ENCODE measurements at places on chromosomes 1 and 21.

- DNase-seq: no peak
These were observed 511 bp upstream of the SNX27 start for GRCh38 chr1:151611288-151611790.

GRCh38 chr1:236143104-236143948, 987 bp downstream of the GPR137B start:
- DNase-seq: no peak

DNA sequence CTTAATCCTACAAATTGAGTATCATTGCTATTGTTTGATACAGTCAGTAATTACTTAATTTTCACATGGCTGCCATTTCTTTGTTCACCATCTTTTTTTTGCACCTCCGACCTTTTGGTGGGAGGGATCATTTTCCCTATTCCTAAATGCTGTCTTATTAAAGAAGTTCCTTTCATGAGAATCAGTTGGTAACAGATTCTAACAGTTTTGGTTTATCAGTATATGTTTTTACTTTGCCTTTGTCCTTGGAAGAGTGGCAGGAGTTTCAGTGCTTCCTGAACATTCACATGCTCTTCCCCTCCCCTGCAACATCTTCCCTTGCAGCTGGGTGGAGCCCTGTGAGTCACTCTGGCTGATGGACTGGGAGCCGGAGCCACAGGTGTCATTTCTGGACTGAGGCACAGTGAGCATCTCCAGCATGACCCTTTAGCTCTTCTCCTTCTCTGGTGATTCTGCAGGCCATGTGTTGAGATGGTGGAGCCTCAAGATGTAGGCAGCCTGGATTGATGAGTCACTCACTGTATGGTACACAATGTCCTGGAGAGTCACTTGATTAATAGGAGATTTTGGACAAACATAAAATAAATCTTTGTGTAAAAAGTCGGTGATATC, 217.7 kb downstream of the URB2 start:
- DNase-seq: no peak

GRCh38 chr1:164561007-164561406, 2.0 kb downstream of the PBX1 start:
- no peak for DNase-seq

DNA sequence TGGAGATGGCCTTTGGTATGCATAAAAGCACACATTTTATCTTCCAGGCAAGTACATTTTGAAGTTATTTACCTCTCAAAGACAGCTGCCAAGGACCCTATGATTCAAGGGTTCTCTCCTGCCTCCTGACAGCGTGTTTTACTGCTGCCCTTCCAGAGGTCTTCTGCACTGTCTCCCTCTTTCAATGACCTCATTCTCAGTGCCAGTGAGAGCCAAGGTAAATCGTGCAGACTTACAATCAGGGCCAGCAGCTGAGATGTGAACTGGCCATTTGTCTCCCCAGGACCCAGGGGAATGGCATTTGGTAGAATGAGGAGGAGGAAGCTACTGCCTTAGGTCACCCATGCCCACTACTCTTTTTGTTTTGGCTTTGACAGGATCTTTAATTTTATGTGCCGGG, 84.2 kb upstream of the FGGY start:
- DNase-seq: no peak

DNA sequence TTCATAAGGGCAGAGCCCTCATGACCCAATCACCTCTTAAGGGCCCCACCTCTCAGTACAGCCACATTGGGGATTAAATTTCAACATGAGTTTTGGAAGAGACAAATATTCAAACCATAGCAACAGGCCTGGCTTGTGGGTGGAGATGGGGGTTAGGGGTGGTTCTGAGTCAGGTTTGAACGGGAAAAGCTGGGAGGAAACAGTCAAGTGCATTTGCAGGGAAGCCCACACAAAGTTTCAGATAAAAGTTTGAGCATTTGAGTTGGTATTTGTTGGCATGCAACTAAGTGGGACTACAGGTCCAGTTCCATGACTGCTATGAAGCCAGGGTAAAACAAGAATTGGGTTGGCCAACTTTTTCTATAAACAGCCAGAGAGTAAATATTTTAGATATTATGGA, 21.0 kb upstream of the PADI2 start:
- no peak for DNase-seq

GRCh38 chr1:84800090-84801073, 92.6 kb downstream of the LPAR3 start:
- DNase-seq: no peak

DNA sequence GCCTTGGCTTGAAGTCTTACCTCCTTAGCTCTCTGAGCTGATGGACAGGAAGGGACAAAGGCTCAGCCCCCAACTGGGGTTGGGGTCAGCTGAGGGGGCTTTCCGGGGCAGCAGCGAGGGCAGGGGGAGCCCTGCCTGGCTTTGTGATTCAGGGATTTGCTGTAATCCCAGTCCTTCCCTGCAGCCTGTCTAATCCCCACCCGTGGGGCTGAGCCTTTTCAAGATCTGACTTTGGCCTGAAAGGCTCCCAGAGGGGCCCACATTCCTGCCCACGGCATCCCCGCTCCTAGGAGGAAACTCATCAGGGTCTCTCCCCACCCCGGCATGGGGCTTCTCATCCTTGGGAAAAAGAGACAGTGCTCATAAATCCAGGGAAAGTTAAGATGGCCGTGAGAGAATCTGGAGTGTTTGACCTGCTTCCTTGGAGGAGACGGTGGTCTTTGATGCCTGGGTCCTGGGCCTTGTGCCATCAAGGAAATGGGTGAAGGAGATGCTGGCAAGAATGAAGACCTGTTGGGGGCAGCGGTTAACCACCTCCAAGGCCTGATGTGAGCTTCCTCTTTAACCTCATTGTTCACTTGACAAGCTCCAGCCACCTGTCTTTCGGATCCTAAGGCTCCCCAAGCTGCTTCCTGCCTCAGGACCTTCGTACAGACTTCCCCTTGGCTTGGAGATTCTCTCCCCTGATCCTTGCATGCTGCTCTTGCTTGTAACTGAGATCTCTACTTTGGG, 83.1 kb upstream of the WNT4 start:
- DNase-seq: no peak

- no peak for DNase-seq
These were observed 51.2 kb downstream of the LRRN2 start for GRCh38 chr1:204634260-204634910.

DNA sequence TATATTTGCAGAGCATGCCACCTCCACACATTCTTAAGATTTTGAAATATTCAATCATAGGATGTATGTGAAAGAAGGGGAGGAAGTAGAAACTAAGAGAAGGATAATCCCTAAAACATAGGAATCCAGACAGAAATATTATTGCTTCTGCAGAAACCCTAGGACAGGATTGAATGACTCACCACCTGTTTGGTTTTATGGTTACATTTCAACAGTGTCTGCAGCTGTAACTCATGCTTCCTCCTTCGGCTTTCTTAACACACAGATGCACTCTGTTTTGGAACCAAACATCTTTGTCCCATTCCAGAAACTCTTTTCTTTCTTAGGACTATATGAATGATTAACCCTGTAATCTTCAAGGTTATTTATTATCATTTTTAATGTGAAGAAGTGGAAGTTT, 20.7 kb downstream of the RGS7 start:
- DNase-seq: no peak

DNA sequence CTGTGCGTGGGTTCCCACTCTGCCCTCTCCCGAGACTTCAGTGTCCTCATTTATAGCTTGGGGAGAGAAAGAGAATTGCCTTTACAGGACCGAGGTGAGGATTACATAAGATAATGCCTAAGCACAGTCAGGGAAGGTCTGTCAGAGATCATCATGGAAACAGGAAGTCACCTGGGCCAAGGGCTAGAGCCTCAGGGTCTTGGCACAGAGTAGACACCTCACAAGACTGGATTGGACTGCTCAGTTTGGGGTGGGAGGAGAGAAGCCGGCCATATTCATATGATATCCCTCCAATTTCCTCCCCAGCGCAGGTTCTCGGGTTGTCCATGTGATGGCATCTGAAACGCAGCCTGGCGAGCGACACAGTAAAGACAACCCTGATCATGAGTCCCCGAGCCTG, 3.8 kb downstream of the CNR2 start:
- DNase-seq: no peak

- no peak for DNase-seq
These were observed 11.6 kb downstream of the GJA5 start for GRCh38 chr1:147748676-147749350.

- DNase-seq: no peak
These were observed 239.2 kb upstream of the RAB4A start for GRCh38 chr1:229031481-229032341.

- DNase-seq: no peak
These were observed 25.1 kb downstream of the C2CD2 start for GRCh38 chr21:41928621-41929220.

DNA sequence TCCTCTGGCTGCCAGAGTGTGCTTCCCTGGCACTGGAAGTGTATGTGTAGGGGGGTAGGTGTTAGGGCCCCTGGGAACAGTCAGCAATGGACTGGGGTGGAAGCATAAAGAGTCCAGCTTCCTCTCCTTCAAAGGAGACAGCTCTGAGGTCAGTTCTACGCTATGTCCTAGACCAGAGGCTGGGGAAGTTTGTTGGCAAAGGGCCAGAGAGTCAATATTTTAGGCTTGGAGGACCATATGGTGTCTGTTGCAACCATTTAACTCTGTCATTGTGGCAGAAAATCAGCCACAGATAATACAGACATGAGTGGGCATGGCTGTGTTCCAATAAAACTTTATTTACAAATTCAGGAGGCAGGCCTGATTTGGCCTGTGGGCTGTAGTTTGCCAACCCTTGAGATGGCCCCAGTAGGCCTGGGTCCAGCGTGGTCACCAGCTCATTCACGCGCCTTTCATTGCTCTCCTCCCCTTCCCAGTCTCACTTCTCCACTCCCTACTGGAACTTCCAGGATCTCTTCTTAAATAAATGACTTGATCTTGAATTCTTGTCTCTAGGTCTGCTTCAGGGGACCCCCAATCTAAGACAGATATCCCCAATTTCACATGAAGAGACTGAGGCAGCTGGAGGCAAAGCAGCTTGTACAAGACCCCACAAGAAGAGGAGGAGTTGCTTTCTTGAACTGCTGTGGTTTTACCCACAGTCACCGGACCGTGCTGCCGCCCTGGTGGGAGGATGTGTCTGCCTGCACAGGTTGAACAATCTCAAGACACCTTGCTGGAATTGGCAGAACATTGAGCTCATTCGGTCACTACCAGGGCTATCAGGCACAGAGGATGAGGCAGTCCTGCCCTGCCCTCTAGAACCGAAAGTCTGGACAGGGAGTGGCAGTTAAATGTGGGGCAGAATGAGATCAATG, 162.4 kb upstream of the POU3F1 start:
- no peak for DNase-seq

- DNase-seq: no peak
These were observed 99.8 kb upstream of the ATP1A1 start for GRCh38 chr1:116273042-116273783.

- no peak for DNase-seq
These were observed 198.9 kb upstream of the CACYBP start for GRCh38 chr1:174800876-174801275.

DNA sequence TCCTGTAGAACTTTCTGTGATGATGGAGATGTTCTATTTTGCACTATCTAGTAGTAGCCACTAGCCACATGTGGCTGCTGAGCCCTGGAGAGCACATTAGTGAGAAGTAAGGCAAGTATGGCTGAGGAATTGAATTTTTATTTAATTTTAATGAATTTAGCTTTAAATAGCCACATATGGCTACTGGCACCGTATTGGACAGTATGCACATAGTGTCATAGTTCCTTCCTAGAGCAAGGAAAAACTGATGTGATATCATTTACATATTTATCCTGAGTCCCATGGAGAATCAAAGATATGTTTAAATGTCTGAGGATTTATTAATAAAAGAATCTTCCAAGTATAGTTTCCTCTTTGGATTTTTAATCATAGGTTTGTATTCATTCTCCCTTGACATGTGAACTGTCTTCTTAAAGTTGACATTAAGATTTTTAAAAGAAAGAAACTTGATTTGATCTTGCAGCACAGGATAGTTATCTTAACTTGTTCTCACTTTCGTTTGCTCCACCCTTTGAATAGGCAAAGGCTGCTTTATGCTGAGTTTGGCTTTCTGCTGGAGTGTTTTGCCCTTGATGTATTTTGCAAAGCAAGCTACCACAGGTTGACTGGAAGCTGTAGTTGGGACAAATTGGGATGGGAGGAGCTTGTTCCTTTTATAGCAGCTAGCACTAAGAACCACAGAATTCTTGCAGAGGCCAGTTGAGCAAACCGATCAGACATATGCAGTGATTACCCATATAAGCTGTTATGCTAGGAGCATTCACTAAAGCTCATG, 129.7 kb downstream of the VPS13D start:
- no peak for DNase-seq

- DNase-seq: no peak
These were observed 144.6 kb downstream of the PGBD5 start for GRCh38 chr1:230281556-230281955.

DNA sequence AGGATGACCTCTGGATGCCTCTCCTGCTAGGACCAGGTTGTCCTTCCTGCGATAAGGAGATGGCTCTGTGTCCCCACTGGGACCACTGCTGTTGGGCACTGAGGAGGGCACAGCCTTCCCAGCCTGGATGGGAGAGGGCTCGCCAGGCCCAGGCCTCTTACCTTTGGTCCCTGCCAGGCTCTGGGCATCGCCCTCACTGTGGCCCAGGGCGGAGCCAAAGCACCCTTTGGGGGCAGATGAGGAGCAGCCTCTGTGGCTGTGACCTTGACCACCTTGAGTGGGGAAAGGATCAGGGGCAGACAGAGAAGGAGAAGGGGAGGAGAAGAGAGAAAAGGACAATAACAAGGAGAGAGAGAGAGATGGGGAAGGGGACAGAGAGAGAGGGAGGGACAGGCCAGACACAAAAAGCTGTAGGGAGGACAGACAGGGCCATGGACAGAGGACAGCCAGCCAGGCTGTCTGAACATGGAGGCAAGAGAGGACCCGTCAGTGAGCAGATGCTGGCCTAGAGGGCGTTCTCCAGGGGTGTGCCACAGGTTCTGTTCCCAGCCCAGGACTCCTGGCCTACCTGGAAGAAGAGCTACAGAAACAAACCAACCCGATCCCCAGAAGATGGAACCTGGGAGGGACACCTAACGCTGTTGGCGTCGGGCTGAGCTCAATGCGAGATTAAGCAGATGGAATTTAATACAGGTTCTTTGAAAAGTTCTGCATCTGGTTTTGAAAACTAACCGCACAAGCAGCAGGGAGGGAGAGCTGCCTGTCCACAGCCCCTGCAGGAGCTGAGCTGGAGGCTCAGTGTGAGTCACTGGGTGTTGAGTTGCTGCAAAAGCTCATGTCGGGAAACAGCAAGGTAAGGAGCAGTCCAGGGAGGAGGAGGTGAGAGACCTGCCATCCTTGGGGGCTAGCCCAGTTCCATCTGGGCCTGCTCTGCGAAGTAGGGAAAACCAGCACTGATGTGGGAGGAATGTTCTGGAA, 262.1 kb downstream of the PTPRU start:
- no peak for DNase-seq

- no peak for DNase-seq
These were observed 110.3 kb upstream of the TSPAN2 start for GRCh38 chr1:115199416-115200132.

GRCh38 chr1:1602968-1603506, 3.1 kb upstream of the FNDC10 start:
- no peak for DNase-seq

DNA sequence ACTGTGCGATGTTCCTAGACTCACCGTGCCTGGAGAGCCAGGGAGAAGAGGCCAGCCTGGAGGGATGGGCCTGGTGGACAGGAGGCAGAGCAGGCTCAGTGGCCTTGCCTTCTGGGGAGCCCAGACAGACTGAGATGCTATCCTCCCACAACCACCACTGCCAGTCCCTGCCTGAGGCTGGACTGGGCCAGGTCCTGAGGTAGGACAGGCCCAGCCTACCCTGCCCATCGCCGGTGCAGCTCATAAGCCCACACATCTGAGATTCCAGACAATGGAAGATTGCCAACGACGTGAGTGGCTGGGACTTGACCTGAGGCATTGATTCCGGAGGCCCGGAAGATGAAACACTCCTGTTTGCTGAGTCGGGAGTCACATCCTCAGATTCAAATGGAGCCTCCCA, 5.8 kb downstream of the CLEC20A start:
- DNase-seq: no peak
